ENCODE measurements at places on chromosomes 2 and 18. TPM values are rescaled to one million over a fixed set of nuclear protein-coding genes. Genes with fewer than 3 reads are reported as not detected.

Gene CENPA
- 0.32 TPM for total RNA-seq

Gene VIT
- total RNA-seq, result 5.0 TPM

Gene TRIM43
- total RNA-seq, result not detected

Gene SLC14A1
- 1.2 TPM for total RNA-seq

Gene CSRNP3
- 0.51 TPM for total RNA-seq

Gene CLIP4
- total RNA-seq, result 48.2 TPM

Gene FAM228A
- total RNA-seq, result 3.2 TPM

Gene MYCN
- 0.29 TPM for total RNA-seq

Gene CYP26B1
- total RNA-seq, result 41.9 TPM

Gene IL36B
- total RNA-seq, result not detected
